ENCODE measurements at places on chromosomes 12 and 14.

- DNase-seq = no peak
Observed at GRCh38 chr14:76174982-76175381, 23.3 kb downstream of the GPATCH2L start.

DNA sequence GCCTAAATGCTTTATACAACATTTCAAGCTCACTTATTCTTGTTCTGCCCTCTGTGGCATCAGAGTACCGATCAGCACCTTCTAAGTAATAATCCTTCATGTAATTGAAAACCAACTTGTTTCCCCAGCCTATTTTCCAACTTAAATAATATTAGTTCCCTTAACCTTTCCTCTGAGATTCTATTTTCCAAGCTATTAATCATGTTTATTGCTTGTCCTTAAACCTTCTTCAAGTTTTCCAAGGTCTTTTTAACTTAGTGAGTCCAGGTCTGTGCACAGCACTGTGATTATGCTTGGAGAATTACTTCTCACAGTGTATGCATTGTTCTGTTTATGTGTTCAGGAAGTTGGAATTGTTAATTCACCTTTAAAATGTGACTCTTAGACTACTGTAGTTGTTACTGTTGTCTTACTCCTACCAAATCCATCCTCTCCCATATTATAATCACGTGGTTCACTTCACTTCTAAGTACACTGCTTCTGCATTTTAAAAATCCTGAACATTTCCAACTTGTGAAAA lies 1039.3 kb upstream of the FOXG1 start:
- no peak for DNase-seq

GRCh38 chr12:69689638-69690037 lies 9.5 kb downstream of the BEST3 start:
- DNase-seq = no peak

- no peak for DNase-seq
Observed at GRCh38 chr12:108845696-108846095, 11.7 kb downstream of the SSH1 start.

- DNase-seq = peak; percentile 53
Observed at GRCh38 chr12:130715998-130716968, at the start of gene RIMBP2. RIMBP2 (minus strand) TSS chr12:130716299; CDS start chr12:130479013, 237,286 bp downstream.

- no peak for DNase-seq
Observed at GRCh38 chr14:41900644-41901043, 294.0 kb downstream of the LRFN5 start.
